ENCODE measurements at places on chromosomes 1 and 21.
A peak's percentile ranks its signal among the peaks of the same experiment; 100 is the strongest.

GRCh38 chr1:61642475-61643232, 82.3 kb downstream of the TM2D1 start:
- DNase-seq: no peak

DNA sequence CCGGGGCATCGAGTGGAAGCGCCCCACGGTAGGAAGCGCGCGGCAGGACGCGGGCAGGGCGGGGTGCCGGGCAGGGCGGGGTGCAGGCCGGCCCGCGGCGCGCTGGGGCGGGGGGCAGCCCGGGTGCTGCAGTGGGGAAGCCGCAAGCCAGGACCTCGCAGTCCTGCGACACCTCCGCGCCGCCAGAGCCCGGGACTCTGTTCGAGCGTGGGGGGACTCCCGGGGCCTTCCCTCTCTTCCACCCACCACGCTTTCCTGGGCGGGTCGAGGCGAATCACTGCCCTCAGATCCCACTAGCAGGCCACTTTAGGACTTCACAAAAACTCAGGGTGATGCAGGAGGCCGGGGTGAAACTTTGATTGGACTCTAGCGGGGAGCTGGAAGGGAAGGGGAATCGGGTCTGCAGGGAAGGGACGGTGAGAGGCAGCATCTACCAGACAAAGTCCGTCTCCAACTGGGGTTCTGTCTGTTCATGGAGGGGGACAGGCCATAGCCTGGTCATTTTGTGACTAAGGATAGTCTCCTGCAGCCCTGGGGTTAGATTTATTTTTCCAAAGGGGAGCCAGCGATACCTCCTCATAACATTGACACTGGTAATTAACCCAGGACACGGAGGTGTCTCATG, 623 bp downstream of the CAPN2 start:
- DNase-seq: no peak

DNA sequence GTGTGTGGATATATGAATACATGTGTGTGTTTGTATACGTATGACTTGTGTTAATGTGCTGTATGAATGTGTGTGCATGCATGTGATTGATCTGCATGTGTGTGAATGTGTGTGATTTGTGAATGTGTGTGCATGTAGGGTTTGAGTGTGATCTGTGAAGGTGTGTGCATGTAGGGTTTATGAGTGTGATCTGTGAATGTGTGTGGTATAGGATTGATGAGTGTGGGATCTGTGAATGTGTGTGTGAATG, 88.2 kb downstream of the STUM start:
- DNase-seq: no peak

GRCh38 chr1:24201941-24202440, 14.9 kb upstream of the IFNLR1 start:
- peak; percentile 57 for DNase-seq

DNA sequence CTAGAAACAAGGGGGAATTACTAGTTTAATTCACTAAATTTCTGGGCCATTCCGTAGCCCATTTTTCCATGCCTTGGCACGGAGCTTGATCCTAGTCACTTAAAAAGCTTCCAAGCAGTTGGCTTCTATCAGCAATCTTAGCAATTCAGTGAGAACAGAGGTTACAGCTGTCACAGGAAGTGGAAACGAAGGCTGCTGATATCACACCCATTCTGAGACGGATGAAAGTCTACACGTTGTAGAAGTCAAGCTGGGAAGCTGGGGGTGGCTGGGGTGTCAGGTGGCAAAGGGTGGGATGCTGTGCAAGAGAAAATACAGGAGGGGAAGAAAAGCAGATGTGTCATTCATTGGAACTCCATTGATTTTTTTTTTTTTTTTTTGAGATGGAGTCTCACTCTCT, 11.8 kb upstream of the STMN1 start:
- DNase-seq: no peak

- no peak for DNase-seq
Observed at GRCh38 chr1:113545210-113545609, 154.9 kb downstream of the MAGI3 start.

DNA sequence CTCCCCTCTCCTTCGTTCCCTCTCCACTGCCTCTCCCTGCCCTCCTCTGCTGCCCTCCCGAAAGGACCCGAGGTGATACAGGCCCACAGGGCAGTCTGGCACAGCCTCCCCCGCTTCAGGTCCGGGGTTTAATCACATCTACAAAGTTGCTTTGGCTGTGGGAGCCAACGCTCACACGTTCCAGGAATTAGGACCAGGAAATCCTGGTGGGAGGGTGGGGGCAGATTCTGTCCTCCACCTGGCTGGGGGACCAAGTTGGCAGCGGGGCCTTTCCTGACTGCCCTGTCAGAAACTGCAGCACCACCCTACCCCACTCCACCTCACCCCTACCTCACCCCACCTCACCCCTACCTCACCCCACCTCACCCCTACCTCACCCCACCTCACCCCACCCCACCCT, 95.1 kb downstream of the WDR4 start:
- DNase-seq: no peak

DNA sequence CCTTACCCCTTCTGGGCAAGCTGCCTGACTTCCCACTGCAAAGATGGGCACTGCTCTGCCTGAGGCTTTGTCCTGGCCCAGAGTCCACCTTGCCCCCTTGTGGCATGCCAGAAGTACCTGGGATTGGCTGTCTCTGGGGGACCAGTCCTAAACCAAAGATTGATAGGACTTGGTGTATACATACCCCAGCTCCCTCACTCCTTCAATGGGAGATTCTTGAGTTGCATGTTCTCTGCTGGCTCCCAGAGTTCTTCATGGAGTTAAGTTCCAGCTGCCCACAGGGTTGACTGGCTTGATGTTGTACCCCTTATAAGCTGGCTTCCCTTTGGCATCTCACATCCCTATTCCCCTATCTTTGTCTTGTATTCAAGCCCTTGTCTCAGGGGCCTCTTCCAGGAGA, 244.8 kb downstream of the GRIK3 start:
- no peak for DNase-seq

DNA sequence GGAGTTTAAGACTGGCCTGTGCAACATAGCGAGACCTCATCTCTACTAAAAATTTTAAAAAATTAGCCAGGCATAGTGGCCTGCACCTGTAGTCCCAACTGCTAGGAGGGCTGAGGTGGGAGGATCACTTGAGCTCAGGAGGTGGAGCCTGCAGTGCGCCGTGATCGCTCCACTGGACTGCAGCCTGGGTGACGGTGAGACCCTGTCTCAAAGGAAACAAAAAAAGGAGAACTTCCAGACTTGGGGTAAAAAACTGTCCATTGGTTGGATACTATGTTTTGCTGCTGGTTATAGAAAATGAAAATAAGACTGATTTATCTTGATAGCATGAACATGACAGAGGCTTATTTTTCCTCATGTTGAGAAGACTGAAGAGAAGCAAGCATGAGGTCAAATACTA, 79.4 kb downstream of the WDR4 start:
- no peak for DNase-seq

- no peak for DNase-seq
Observed at GRCh38 chr21:28063241-28064216, 929.1 kb downstream of the LTN1 start.

GRCh38 chr1:179017383-179018326, 8.0 kb upstream of the FAM20B start:
- peak; percentile 37 for DNase-seq

DNA sequence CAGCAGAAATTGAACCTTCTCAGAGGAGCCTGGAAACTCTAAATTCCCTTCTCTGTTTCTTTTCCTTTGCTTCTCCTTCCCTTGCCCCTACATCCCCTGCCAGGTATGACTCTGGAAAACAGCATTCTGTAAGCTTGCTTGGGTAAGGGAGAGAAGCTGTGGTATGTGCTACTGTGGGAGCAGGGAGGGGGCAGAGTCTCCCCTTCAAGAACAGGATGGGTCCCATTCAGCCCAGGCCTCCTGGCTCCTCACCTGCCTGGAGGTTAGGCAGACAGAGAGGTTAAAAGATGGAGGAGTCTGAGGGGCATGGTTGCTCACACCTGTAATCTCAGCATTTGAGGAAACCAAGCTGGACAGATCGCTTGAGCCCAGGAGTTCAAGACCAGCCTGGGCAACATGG, 40.6 kb upstream of the UBE2U start:
- DNase-seq: no peak

DNA sequence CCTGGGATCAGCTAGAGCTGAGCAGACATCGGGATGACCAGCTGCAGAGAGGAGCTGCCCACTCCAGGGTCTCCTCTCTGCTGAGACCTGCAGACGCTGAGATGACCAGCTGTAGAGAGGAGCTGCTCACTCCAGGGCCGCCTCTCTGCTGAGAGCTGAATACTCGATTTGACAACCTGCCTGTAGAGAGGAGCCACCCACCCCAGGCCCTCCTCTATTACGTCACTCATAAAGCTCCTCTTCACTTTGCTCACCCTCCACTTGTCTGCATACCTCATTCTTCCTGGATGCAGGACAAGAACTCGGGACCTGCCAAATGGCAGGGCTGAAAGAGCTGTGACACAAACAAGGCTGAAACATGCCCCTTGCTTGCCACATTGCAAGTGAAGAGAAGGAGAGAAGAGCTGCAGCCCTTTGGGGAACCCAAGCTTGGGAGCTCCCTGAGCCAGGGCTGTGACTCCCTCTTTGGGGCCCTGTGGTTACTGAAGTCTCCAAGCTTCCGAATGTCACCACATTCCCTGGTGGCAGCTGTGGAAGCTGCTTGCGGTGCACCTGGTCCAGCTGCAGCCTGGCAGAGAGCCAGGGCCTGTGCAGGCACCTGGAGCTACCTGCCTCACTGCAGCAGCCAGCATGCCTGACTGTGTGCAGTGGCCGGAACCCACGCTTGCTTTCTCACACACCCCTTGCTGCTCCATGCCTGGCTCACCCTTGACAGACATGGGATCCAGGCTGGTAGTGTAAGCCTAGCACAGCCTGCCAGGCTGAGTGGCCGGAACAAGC, 59.6 kb downstream of the CC2D1B start:
- no peak for DNase-seq

DNA sequence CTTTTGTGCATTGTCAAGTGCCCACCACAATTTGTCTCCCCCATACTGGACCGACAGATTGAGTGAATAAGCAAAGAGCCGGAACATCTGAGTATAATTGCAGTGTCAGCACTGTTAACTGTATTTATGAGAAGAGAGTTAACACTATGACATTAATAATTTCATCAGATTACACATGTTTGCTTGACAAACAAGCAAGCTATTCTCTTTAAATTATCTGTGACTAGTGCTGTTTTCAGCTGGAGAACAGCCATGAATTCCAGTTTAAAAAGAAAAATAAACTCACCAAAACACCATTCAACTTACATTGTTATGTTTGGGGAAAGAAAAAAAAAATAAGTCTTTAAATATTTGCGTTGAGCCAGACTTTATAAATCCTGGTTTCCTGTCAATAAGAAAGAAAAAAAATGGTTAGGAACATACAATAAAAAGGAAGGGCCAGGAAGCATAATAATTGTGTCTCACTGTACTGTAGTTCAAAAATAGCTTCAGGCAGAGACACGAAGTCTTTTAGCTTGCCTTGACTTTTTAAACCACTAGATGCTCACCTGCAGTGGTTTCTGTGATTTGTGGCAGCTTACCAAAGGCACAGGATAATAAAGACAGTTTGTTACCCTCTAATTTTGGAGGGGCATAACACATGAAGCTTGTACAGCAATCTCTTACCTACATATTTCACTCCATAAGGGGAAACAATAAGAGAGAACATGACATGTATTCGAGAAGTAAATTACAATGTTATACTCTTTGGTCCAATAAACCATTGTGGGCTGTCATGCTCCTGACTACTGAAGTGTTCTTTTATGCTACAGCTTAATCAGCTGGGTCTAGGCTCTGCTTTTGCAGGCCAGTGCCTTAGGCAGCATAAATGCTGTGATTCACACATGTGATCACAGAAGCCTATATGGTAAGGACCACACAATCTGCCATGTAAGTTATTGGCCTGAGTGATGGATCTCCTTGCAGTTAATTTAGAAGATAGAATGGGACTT, 302.0 kb upstream of the ADGRL2 start:
- no peak for DNase-seq

- no peak for DNase-seq
Observed at GRCh38 chr1:109824349-109825115, 60.8 kb upstream of the EPS8L3 start.

DNA sequence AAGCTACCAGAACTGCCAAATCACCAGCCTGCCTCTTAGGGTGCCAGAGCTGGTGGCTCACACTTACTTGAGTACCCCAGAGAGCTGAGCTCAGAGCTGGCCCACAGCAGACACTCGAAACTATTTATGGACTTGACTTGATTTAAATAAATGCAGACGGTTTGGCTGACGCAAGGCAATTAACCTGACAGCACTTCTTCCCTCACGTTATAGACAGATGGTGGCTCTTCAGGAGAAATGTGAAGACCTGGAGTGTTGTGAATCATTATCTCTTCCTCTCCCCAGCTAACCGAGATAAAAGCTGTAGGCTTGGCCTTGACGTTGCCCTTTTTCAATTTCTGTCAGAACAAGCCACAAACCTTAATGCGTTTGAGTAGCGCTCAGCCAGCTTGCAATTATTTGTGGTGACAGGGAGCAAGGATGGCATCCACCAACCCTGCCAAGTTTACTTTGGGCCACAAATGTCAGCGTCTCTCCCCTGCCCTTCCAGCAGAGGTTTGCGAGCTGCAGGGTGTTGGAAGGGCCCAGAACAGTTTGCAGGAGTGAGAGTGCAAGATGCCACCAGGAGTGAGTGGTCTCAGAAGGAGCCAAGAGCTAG, 34.0 kb upstream of the BCAR3 start:
- peak; percentile 97 for DNase-seq

DNA sequence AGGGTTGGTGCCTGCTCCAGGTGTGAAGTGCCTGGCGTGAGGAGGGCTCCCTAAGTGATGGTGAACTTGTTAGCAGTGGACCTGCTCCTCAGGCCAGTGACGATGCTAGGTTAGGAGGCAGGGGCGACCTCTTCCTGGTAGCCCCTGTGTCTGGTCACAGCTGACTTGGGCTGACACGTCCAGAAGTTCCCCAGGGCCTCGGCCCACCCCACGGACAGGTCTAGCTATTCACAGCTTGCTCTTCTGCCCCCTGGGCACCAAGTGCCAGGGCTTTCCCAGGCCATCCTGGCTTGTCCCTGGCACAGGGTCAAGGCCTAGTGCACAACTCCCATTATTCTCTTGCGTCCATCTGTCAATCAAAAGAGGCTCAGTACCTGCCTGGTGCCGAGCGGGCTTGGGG, 10.9 kb upstream of the C1orf167 start:
- DNase-seq: no peak

DNA sequence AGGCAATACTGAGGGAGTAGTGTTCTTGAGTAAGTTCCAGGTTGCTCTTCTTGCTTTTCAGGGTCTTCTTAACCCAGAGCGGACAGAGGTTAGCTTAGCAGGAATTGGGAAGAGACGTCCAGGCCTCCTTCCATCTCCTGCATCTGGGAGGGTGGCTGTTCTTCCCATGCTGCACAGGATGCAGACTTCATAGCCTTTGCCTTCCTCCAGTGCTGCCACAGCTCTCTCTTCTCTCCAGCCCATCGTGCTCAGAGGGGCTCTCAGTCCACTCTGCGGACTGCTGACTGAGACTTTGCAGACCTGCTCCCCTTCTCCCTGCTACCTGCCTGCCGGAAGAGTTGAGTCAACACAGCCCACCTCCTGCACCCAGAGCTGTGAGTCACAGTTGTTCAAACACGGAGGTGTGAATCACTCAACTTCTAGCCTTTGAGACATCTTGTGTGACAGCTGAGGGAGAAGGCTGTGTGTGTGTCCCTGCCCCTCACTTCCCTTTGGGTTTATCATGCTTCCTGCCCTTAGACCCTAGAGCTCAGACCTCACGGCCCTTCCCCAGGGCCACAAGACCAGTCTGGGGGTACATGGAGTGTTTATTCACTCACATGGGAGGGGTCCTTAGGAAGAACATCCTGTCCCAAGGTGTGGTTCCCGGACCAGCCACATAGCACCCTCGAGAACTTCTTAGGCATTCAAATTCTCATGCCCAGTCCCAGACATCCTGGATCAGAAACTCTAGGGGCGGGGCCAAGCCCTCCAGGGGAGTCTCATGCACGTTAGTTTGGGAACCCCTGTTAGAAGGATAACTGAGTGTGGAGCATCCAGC, 158.3 kb upstream of the CACNA1E start:
- DNase-seq: no peak

GRCh38 chr1:17524645-17525044, 14.9 kb upstream of the ARHGEF10L start:
- no peak for DNase-seq
